Brain (organoid and tissue), 16 donors: ENCODE measurements at places on chromosomes 2 and 18.

GRCh38 chr18:9563331-9563730 is 51.0 kb downstream of the PPP4R1 start:
- DNase-seq = peak; percentile 19

DNA sequence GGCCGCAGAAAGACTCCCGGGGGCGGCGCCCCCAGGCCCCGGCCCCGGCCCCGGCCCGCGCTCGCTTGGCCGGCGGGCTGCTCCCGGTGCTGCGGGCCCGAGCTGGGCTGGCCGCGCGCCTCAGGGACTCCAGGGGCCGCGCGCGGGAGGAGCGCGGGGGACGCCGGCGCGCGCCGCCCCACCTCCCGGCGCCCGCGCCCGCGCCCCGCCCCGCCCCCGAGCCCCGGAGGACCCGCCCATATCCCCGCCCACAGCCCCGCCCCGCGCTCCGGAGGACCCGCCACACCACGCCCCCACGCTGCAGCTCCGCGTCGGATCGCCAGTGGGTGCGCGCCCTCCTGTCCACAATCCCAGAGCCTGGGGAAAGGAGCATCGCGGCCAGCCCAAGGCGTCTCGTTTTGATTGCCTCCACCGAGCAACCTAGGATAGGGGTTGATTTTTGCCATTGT is at the start of gene PARD6G:
Gene PARD6G (minus strand): TSS at position 122 of the 449 bp plus-strand sequence. CDS start 166 bp downstream, outside the sequence.
- DNase-seq = peak; percentile 90

- no peak for DNase-seq
These were observed 96.4 kb upstream of the LDAH start for GRCh38 chr2:20919297-20919800.

- no peak for DNase-seq
These were observed 8.0 kb downstream of the TNFRSF11A start for GRCh38 chr18:62332964-62333695.

DNA sequence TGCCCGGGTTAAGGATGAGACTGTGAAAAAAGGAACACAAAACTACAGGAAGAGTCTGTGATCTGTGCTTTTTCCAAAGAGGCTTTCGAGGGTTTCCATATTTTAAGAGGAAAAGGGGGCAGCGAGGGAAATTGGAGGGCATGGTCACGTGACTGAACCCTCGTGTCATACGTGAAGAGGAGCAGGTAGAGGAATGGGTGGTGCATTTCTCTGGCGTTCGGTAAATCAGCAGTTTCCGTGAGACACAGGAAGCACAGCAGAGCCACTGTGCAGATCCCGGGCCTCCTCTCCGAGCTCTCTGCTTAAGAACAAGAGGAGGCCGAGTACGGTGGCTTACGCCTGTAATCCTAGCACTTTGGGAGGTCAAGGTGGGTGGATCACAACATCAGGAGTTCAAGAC is 219.7 kb downstream of the NDUFA10 start:
- DNase-seq = no peak

DNA sequence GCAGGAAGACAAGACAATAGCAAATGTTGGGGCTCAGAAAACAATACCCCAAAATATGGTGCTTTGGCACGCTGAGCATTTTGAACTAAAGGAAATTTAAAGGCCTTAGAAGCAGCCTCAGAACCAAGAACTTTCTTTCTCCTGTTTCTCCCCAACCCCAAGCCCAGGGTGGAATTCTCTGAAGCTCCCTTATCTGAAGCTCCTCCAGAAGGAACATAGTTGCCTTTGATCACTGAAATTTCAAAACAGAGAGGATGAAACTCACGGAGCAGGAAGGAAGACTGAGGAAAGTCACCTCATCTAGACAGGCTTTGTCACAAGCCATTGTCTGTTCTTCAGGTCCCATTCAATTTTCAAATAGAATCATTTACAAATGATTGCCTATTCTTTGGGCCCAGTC is 15.5 kb upstream of the BMPR2 start:
- DNase-seq = no peak

DNA sequence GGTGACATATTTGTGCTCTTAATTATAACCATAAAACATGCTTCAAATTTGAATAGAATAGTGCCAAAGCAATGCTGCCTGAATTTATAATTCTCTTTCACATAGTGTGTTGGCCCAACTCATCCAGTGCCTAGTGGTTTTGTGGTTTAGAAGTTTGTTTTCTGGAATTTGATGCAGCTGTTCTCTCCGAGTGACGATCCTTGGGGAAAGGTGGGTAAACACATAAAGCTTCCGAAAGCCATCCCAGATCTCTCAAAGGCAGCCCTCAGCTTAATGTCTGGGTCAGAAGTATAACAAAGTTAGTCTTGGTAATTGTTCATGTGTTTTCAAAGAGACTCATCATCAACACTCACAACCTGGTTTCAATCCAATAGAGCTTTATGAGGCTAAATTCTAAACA is 235.6 kb upstream of the CDH2 start:
- DNase-seq = no peak

- no peak for DNase-seq
These were observed 155.8 kb downstream of the COL6A3 start for GRCh38 chr2:237258116-237258515.

- DNase-seq = no peak
These were observed 84.5 kb upstream of the ITGA4 start for GRCh38 chr2:181372646-181373040.

DNA sequence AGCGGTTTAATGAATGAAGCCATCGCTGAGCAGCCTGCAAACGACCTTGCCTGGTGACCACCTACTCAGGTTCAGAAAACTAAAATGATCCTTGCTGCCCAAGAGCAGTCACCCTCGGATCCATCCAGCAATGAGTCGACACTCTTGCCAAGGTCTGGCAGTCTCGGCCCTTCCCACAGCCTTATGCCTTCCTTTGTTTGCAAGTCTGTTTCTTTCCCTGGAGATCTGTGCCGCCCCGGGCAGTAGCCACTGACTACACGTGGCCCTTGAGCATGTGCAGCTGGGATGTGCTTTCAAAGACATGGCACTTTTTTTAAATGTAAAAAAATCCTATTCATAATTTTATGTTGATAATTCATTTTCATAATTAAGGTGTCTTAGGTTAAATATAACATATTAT is 37.2 kb upstream of the SLC35G4 start:
- DNase-seq = no peak

DNA sequence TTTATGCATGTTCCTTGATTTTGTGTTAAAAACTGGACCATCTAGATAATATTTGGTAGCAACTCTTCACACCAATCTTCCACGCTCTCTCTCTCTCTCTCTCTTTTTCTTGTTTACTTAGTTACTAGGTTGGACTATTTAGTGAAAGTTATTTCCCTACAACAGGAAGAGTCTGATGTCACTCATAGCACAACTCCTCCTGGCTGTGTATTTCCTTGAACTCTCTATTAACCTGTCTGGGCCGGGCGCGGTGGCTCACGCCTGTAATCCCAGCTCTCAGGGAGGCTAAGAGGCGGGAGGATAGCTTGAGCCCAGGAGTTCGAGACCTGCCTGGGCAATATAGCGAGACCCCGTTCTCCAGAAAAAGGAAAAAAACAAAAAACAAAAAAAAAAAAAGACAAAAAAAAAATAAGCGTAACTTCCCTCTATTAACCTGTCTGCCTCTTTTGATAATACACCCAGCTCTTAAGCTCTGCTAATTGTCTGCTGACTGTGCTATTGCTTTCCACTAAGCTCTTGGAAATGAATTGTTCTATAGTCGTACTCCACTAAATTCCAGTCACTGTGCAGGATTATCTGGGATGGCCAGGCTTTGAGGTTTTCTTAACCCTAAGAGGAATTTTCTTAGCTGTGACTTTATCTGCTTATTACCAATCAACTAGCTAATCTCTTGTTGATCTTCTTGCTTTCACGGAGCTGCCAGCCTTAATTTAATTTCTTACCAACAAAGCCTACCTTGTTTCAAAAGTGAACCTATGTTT is 18.1 kb upstream of the CDH19 start:
- DNase-seq = no peak

DNA sequence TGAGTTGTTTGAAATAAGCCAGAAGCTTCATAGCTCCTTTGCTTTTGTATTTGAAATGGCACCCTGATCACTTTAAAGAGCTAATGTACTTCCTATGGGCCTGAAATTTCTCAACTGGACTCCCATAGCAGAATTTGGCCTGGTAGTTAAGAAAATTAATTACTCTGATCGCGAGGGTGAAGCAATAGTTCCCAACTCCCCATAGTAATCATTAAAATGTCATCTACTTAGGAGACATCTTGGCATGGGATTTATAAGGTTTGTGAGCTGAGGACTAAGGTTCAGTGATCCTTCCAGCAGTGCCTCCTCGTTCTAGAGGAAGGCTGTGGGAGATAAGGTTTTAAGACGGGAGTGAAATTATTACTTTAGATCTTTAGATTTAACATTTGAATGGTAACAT is 581.0 kb downstream of the ARHGAP15 start:
- DNase-seq = no peak

GRCh38 chr2:42651057-42651456 is 82.6 kb downstream of the MTA3 start:
- DNase-seq = no peak

DNA sequence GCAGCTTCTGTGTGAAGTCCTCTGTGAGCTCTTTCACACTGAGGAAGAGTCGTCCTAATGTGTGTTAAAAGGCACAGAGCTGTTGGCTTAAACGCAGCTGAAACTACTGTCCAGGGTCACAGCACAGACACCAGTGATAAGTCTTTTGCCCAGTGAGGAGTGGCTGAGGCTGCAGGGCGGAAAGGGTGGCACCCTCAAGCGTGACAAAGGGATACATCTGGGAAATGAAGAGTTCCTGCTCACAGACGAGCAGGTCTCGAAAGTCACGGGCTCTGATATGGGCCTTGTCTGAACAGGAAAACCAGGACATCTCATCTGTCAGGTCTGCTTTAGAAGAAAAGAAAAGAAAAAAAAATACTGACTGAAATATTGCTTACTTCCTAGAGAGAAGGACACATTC is 36.5 kb downstream of the TGIF1 start:
- no peak for DNase-seq

DNA sequence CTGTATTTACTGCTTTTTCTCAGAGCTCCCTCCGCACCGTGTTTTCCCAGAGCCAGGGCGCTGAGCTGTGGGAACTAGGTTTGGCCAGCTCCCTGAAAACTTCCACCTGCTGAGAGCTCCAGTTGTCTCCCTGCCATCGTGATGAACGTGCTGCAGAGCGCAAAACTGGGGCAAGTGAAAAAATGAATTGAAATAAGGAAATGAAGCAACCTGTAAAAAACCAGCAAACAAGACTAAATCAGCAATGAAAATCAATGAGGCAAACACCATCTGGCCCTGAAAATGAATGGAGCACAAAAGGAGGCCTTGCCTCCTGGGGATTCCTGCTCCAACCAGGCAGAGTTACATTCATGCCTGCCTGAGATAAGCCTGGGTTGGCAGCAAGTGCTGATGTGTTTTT is 129.9 kb downstream of the MARCHF4 start:
- peak; percentile 75 for DNase-seq

DNA sequence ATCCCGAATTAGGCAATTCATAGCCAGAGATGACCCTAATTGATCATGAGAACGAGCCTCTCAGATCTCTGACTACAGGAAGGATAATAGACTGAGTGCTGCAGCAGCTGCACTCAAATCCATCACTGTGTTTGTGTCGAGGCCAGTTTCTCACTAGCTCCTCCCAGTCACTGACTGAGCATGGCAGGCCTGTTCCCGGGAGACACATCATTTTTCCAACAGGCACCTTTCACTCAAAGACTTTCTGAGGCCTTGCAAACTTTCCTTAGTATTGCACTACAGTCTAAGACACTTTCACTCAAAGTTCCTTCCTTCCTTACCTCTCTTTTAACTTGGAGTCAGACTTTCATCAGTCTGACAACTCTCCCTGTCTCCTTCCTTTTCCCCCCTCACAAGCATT is 13.7 kb downstream of the SOS1 start:
- DNase-seq = no peak

GRCh38 chr2:171347591-171348032 is 86.2 kb downstream of the METTL8 start:
- no peak for DNase-seq
